Suppressor macrophage treated with lipopolysaccharide for 1 hour (primary cell): ENCODE measurements at places on chromosomes 7 and 10.

- no peak for DNase-seq
Observed at GRCh38 chr7:149666360-149666945, 106.9 kb downstream of the ZNF467 start.

GRCh38 chr7:156969972-156970420 lies 20.5 kb downstream of the NOM1 start:
- DNase-seq = peak; percentile 27

DNA sequence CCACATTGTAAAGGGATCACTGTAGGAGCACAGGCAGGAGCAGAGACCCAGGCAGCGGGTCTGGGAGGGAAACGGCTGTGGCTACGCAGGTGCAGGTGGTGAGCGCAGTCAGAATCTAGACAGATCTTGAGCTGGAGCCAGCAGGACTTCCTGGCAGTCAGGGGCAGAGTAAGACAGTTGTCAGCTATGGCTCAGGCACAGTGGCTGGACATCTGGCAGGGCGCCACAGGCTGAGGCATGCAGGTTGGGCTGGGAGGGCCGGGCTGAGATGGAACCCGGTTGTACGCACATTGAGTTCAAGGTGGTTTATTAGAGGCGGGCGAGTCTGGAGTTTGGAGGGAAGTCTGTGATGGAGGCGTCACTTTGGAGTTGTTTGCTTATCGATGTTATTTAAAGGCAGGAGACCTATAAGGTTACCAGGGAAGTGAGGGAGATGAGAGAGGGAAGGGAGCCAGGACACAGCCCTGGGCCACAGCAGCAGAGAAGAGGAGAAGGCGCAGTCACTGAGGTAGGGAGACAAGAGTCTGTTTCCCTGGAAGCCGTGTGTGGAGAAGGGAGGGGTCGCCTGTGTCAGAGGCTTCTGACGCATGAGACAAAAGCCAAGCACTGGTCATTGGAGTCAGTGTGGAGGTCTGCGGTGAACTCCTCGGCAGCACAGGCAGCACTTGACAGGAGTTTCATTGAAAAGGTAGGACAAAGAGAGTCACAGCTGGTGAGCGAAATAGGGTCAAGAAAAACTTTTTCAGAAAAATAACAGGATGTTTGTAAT lies 73.8 kb downstream of the LANCL2 start:
- no peak for DNase-seq

DNA sequence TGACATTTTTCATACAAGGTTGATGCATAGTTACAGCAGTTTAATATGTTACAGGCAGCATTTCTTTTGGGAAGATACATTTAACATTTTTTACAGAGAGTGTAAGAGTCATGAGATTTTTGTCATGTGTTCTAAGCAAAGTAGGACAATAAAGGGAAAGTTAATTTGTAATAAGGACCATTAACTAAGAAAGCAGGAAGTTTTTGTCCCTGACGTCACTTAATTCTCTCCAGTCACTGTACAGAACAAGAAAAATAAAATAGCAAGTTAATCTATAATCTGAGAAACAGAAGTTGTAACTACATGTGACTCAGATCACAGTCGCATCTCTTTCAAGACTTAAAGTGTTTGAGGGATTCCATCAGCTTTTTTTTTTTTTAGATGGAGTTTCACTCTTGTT lies 49.5 kb upstream of the CAPZA2 start:
- DNase-seq = peak; percentile 56

- no peak for DNase-seq
Observed at GRCh38 chr10:78415111-78415510, 381.4 kb downstream of the RPS24 start.

DNA sequence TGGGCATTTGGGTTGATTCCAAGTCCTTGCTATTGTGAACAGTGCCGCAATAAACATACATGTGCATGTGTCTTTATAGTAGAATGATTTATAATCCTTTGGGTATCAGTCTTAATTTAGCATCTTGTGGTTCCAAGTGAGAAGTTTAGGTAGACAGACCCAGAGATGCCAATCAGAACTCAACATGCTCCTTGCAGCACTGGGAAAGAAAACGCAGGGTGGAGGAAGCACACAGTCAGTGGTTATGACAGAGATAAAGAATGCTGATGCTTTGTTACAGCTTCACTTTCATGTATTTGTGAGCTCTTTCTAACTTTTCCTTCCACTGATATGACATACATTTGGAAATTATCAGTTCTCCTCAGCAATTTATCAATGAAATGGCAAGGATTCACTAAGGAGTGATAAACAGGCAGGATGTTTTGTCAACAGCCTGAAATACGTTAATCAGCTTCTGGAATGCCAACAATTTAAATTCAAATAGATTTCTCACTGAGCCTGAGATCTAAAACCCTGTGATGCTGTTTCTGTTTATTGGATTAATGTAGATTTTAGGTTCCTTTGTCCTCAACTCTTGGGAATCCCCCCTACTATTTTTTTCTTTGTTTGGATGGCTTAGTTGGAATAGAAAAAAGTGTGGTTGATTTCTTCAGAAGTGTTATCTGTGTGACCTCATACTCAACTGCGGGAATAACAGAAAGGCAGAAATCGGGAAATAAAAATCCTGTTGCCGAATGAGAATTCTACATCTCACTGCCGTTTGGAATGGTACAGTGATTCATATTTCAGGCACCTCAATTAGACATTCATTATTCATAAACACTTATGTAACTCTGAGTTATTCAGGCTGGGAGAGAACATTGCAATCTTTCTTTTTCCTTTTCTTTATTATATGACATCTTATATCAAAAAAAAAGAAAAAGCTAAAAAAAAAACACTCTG lies 675.0 kb downstream of the CNTNAP2 start:
- DNase-seq = no peak

DNA sequence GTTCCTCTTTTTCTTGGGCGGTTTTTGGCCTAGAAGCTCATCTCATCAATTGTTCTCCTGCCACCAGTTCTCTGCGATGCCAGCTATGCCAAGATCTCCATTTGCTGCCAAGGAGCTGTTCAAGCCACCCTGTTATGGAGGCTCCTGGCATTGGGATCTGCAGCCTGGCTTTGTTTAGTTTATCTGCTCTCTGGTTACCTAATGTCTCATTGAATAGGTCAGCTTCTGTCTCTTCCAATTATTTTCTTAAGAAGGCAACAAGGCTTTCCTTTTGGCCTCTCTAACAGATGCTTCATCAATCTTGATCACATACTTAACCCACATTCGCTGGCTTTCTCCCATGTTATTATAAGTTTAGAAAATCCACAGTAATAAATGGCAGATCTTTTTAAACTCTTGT lies 20.6 kb upstream of the SDK1 start:
- DNase-seq = no peak

GRCh38 chr10:120736377-120736776 lies 114.8 kb upstream of the WDR11 start:
- no peak for DNase-seq

DNA sequence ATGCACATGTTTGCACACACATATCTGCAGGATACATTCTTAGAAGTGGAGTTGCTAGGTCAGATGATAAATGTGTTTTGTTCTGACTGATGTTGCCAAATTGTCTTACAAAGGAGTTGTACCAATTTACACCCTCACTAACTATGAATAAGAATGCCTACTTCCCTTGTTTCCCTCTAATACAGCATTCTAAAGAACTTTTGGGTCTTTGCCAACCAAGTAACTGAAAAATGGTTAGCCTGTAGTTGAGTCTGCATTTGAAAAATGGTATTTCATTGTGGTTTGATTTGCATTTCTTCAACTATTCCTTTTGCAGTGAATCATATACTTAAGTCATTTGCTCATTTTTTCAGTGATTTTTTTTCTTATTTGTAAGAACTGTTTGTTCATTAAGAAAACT lies 48.4 kb downstream of the TMEM26 start:
- DNase-seq = no peak

DNA sequence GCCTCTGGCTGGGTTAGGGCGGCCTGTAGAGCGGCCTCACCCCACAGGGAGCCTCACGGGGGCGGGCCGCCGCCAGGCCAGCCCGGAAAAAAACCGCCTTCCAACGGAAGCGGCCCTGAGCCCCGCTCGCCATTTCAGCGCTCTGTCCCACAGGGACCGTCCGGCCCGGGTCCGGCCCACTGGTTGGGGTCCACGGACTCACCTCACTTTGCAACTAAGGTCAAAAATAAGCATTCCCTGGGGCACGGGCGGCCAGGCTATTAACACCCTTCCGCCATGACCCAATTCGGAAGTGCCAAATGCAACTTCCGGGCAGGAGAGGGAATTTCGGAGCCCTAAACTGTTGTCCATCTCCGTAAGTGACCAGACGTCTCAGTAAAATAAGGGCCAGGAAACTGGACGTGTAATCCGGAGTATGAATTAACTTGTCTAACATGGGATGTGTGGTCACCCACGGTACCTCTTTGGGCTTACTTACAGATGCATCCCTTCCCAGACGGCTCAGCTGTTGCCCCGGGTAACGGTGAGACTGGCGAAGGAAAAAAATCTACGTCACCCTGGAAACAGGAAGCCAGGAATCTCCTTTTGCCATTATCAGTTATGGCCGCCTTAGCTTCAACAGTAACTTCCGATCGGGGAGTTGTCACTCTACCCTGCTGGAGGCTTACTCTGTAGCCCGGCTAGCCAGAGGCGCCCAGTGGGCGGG lies at the start of gene BBIP1:
BBIP1 (minus strand) TSS at position 538 of the 706 bp plus-strand sequence. CDS start 1,023 bp downstream, outside the sequence.
- DNase-seq = no peak

- no peak for DNase-seq
Observed at GRCh38 chr10:26516540-26517101, 78.5 kb downstream of the APBB1IP start.

GRCh38 chr7:147861058-147861716 lies 729.4 kb upstream of the C7orf33 start:
- DNase-seq = no peak

- peak; percentile 42 for DNase-seq
Observed at GRCh38 chr7:47852330-47853245, 95.7 kb downstream of the PKD1L1 start.

- no peak for DNase-seq
Observed at GRCh38 chr10:96971324-96971723, 139.2 kb downstream of the LCOR start.

- DNase-seq = no peak
Observed at GRCh38 chr10:78794736-78795455, 273.9 kb upstream of the ZMIZ1 start.

- DNase-seq = peak; percentile 69
Observed at GRCh38 chr10:70784471-70784870, 706 bp downstream of the TBATA start.

DNA sequence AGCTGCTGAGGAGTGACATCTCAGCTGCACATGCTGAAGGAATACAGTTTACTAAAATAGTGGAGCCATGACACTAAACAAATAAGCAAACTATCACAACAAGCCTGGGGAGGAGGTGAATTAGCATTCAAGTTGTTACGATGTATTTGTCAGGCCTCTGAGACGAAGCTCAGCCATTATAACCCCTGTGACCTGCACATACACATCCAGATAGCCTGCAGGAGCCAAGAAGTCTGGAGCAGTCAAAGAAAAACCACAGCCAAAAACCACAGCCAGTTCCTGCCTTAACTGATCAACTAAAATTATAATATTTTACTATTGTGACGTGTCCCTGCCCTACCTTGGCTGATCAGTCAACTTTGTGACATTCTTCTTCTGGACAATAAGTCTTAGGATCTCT lies 68.6 kb downstream of the NSUN6 start:
- DNase-seq = no peak
